ENCODE measurements at places on chromosomes 1 and 21.

- no peak for DNase-seq
These were observed 20.9 kb downstream of the ERICH3 start for GRCh38 chr1:74652711-74653139.

- DNase-seq = no peak
These were observed 13.4 kb upstream of the ALX3 start for GRCh38 chr1:110083866-110084226.

DNA sequence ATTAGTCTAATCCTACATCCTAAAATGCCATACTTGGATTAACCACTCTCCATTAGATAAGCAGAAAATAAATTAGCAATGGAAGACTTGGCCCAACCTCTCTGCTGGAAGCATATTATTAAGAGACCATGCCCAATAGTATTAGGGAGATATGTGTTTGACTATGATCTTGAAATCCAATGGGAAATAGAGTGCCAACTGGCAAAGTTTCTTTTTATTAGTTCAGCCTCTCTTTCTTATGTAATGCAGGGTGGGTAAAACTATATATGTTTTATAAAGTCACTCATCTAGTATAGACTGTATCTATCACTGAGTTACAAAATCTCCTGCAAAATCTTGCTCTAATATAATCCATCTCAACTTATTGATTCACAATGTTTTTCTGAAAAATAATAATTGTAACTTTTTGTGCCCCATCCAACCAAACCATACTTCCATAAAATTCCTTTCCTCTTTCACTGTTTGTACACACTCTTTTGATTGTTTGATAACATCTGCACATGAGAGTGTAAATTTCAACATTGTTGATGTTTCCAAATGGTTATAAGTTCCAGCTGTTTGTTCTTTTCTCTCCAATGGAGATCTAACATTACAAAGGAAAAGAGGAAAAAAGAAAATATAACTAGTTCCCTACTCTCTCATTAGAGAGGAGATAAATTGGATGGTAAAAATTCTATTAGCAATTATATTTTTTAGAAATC is 408.1 kb upstream of the ADGRL2 start:
- DNase-seq = no peak

DNA sequence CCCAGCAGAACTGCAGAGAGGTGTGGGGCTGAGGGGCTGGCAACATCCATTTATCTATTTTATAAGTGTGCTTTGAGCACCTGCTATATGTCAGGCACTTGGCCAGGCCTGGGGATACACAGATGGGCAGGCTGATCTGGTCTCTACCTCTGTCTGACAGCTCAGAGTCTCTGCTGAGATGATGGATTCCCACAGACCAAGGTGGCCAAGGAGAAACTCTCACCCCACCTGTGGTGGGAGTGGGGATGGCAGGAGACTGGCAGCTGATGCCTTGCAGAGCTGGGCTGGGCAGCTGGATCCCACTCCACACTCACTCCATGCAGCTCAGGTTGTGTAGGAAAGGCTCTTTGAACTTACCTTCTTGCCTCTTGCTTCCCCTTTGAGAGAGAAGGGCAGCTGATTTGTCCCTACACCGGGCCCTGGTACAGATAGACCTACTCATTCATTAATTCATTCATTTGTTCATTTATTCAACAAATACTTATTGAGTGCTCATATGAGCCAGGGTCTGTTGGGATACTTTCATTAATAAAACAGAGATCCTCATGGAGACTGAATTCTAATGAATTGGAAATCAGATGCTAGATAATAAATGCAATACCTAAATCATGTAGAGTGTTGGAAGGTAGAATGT is 9.0 kb downstream of the ADORA1 start:
- no peak for DNase-seq

GRCh38 chr1:11880181-11880575 is 21.4 kb upstream of the NPPB start:
- DNase-seq = no peak

GRCh38 chr1:91693557-91693956 is 192.4 kb downstream of the TGFBR3 start:
- DNase-seq = no peak

DNA sequence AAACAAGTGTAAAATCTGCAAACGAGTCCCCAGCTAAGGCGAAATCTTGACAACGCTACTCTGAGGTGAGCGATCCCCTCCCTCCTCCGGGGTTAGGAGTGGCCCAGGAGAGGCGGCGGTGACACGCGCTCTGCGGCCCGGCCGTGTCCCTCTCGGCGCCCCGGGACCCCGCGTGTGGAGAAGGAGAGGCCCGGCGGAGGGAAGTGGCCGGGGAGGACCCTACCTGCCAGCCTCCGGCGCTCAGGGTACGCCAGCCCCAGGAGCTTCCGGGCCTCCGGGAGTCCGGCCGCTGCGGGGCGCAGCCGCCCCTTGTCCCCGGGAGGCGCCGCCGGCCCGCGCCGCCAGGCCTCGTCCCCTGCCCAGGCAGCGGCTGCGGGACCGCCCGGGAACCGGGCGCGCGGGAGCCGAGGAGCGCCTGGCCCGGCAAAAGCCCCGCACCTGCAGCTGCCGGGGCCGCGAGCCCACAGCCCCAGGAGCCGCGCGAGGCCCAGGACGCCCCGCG is 543 bp downstream of the ABCB10 start:
- peak; percentile 55 for DNase-seq

DNA sequence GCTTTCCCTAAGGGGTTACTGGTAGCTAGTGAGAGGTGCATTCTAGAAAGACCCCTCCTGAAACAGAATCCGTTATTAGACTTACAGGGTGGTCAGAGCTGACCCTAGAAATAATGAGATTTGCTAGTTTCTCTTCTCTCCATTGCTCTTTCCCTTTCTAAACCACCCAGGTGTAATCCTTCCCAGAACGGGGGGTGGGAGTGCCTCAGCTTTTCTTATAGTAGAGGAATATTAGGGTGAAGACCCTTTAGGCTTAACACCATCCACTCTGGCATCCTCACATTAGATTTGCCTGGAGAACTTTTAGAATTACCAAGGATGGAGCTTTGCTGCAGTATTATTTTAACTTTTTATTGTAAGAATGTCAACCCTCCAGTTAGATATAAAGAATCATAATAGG is 49.4 kb downstream of the CAPN9 start:
- no peak for DNase-seq

DNA sequence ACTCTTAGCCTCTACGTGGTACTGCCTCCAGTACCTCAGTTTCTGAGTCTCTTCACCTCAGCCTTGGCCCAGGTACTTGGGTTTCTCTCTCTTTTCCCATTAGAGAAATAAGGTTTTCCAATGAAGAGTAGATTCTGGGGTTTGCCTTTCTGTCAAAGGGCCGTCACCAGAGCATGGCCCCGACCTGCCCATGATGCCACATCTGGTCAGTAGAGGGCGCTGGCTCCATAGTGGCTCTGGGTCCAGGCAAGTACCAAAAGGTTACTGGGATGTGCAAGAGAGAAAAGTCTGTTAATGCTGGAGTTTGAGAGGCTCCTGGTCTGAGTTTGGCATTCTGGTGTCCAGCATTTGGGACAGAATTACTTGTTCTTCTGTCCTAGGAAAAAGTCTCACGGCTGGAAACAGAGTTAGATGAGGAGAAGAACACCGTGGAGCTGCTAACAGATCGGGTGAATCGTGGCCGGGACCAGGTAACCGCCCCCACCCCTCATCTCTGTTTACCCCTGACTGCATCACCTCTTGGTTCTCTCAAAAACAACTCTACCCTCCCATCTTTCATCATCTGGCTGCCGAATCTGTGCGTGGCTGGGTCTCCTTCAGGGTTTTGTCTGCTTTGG is 5.3 kb upstream of the TUFT1 start:
- peak; percentile 85 for DNase-seq

- DNase-seq = no peak
These were observed 1.3 kb upstream of the BLACAT1 start for GRCh38 chr1:205456868-205457745.

DNA sequence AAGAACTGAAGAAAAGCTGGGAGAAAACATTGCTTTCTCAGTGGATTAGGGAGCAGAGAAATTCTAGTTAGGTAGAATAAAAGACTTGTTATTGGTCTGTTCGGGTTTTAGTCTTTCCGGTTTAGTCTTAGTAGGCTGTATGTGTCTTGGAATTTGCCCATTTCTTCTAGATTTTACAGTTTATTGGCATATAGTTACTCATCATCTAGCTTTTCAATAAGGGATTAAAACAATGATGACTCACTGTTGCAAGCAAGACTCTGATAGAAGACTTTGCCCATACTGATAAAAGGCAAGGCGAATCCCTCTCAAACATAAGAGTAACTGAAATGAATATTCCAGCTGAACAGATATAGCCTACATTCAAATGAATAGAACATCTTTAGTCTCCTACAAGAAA is 62.3 kb downstream of the GPR137B start:
- no peak for DNase-seq

DNA sequence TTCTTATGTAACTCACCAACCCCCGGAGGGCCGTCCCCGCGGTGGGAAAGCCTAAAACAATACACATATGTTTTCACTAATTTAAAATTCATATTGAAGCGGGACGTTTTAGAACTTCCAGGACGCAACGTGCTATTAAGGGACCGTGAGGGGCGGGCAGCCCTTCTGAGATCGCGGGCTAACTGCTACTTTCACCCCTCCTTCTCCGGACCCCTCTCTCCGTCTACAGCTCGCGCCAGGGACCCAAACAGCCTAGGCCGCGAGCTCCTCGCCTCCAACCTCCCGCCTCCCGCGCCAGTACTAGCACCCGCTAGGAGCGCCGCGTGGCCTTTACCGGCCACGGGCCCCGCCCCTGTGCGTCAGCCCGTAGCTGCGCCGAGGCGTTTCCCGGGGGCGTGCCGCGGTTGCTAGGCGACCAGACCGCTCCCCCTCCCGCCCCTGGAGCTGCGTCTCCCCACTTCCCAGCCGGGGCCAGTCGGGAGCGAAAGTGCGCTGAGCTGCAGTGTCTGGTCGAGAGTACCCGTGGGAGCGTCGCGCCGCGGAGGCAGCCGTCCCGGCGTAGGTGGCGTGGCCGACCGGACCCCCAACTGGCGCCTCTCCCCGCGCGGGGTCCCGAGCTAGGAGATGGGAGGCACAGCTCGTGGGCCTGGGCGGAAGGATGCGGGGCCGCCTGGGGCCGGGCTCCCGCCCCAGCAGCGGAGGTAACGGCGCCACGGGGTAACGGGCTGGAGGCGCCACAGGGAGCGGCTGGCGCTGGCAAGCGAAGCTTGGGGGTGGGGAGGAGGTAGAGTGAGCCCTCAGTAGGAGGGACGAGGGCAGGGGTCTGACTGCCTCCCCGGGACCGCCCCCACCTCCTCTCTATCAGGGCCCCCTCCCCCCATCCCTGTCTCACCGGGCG is at the start of gene DYRK3:
TSS of gene DYRK3 (plus strand) at position 457 of the 898 bp plus-strand sequence. CDS start at position 625, 168 bp downstream.
- peak; percentile 96 for DNase-seq

Data from activated naive CD4-positive, alpha-beta T cell treated with anti-CD3 and anti-CD28 coated beads, Interleukin-2, amount 10 ng/mL, durations not matched to agents 7 days and 5 days (primary cell).